ENCODE measurements at places on chromosomes 13 and 19.
A peak's percentile ranks its signal among the peaks of the same experiment; 100 is the strongest.

- DNase-seq, result no peak
Observed at GRCh38 chr13:67390462-67391086, 160.4 kb upstream of the PCDH9 start.

- DNase-seq, result no peak
Observed at GRCh38 chr19:29265436-29265835, 52.5 kb upstream of the UQCRFS1 start.

GRCh38 chr19:13817018-13817614, 21.9 kb downstream of the ZSWIM4 start:
- peak; percentile 99 for DNase-seq

DNA sequence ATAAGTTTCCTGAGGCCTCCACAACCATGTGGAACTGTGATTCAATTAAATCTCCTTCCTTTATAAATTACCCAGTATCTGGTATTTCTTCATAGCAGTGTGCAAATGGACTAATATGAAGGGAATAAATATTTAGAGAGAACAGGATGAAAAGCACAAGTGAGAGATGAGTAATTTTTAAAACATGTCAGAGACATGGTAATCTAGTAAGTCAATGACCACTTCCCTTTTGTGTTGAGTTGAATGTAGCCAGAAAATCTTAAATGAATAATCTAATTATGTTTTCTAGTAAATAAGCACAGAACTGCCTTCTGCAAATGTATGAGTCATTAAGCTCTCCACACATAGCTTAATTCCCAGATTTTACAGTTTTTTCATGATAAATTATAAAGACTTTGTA, 524.1 kb upstream of the SLITRK5 start:
- DNase-seq, result no peak

DNA sequence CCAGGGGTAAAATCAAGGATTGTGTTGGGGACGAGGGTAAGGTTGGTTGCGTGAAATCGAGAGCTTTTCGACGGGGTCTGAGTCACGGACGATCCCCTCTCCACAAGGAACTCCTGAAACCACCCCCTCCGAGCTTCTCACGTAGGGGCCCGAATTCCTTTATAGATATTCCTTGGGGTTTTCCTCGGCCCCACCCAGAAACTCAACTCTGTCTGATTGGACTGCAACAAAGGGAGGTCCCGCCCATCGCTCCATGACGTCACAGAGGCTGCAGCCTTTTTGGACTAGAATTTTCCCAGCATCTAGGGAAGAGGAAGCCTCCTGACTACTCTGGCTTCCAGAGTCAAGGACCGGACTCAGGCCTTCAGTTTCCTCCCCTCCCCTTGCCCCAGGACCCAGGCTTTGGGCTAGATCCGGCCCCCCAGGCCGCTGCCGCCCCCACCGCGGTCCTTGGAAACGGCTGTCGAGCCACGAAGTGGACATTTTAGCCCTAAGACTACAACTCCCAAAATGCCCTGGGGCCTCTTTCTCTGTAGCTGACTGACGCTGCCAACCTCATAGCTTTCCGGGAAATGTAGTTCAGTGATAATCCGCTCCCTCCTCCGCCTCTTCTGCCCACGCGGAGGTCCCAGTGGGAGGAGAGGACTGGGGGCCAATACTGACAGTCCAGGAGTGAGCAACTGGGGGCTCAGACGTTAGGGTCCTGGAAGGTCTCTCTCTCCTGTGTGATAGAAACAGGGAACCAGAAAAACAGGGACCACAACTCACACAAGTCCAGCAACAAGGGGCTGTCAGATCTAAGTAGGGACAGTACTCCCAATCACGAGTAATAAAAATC, at the start of gene IZUMO1:
TSS of gene IZUMO1 (minus strand) at position 172 of the 838 bp plus-strand sequence. CDS start 1,050 bp downstream, outside the sequence.
- DNase-seq, result no peak

DNA sequence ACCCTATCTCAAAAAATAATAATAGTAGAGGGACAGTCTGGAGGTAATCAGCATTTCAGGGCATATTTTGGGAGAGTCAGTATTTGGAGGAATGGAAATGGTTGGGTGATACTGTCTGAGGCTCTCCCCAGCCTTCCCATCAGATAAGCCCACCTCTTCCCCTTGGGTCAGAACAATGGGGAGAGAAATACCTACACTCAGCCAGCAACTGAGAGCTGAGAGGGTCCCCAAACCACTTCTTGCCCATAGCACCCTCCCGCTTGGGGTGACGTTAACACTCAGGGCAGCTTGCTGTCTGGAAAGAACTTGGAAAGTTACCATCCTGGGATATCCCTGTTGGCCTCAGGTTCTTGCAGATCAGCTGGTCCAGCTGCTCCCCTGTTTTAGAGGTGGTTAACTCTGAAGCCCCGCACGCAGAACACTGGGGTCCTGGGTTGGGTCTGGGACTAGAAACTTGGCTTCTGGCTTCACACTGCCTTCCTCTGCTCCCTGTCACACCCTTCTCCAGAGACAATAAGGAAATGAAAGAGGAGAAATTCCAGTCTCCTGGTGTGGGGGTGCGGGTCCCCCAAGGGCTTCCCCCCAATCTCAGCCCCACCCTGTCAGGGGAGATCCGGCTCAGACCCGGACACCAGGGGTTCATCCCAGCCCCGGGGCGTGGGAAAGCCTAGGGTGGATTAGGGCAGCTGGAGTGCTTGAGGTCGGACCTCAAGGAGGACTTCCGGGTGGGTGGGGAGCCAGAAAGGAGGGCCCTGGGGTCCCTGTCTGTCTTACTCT, 2.5 kb downstream of the FOXA3 start:
- no peak for DNase-seq

GRCh38 chr19:38049105-38049649, 142.2 kb downstream of the SIPA1L3 start:
- DNase-seq, result no peak

DNA sequence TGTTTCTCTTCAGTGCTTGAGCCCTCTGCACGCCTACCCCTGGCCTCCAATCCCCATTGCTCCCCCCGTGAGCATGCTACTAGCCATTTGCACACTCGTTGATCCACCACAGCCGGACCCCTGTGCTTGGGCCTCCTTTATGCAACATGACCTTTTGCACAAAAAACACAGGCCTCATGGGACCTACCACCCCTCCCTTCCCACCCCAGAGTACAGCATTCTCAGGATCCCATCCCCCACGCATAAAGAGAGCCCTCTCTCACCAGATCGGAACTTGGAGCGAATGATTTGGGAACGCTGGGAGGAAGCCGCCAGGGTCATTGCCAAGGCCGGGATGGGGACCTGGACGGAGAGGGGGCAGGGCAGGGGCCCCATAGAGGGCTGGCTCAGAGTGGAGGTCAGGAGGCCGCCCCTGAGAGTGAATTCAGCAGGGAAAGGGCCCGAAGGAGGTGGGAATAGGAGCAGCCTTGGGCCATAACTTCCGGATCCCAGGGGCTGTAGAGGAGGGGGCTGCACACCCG, 754 bp downstream of the MAMSTR start:
- no peak for DNase-seq

DNA sequence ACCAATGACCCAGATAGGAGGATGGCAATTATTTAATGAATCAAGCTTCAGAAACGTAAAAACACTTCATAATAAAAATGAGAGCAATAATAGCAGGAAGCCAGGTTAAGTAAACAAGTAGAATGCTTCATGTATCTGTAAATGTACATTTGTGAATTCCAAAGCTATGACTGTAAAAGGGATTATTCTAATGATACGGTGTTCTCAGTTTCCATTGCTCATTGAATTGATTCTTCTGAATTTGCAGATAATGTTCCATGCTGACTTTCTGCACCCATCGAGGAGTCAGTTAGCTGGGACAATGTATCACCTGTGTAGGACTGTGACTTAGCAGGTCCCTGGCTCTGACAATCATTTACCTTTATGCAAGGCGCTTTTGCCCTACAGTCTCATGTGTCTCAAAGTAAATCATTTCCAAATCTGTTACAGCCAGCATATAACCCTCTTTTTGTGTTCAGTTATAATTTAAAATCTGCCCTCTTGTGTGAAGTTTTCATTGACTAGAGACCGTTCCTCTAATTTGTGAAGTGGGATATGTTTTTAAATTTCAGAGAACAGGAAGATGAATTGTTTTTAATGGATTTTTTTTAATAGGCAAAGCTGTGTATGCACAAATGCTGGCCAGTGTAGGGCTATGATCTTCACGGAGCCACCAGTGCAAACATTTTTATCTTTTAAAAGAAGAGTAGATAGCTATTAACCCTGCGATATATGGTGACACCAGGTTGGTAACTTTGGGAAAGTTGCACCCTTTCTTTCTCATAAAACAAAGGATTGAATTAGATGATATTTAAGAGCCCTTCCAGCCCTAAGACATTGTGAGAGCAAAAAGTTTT, 267.1 kb downstream of the KLF5 start:
- DNase-seq, result no peak

- no peak for DNase-seq
Observed at GRCh38 chr19:6519289-6519688, 11.5 kb upstream of the TNFSF9 start.

DNA sequence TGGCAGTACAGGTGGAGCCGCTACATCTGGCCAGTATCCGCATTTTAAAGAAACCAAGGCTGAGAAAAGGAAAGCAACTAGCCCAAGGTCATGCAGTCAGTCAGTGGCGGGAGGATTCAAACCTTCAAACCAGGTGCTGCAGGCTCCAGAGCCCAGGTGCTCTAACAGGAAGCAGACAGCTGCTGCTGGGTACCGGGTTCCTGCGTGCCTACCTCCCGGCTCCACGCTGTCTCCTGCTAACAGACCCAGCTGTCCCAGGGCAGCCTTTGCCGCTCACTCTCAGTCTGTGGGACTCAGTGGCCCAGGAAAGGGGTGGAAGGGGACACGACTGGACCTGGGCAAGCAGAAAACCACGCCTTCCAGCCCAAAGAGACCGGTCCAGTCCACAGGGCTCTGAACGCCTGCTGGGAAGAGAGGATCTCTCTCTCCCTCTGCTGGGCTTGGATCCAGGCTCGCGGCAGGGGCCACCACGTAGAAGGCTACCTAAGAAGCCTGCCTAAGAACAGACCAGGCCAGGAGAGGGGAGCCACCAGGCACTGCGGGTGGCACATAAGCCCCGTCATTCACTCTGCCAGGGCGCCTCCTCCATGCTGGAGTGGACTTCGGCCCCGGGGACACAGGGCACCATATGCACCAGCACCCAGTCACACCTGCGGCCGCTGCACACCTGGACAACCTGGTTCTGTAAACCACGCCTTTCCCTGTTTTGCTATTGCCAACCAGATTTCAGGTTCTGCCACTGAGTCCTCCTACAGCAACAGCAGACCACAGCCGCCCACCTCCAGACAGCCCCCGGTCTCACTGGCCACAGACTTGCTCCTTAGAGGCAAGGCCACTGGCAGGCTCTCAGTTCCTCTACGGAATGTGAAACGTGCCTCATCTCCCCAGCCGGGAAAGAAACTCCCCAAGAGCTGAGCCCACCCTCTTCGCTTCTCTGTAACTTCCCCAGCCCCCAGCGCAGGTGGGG, 4.6 kb downstream of the DAPK3 start:
- DNase-seq, result no peak

DNA sequence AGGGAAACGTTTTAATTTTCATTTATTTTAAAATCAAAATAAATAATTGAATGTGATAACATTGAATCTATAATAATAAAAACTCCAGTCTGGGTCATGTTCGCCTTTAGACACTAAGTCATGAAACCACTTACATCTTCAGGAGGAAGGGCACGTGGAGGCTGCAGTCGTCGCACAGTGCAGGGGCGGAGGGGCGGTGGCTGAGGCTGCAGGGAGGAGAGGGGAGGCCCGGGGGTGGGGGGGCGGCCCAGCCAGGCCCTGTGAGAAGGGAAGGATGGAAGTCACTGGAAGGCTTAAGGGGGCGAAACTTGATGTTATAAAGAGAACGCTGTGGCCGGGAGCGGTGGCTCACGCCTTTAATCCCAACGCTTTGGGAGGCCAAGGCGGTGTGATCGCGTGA, 14.9 kb upstream of the LATS2 start:
- DNase-seq, result no peak

DNA sequence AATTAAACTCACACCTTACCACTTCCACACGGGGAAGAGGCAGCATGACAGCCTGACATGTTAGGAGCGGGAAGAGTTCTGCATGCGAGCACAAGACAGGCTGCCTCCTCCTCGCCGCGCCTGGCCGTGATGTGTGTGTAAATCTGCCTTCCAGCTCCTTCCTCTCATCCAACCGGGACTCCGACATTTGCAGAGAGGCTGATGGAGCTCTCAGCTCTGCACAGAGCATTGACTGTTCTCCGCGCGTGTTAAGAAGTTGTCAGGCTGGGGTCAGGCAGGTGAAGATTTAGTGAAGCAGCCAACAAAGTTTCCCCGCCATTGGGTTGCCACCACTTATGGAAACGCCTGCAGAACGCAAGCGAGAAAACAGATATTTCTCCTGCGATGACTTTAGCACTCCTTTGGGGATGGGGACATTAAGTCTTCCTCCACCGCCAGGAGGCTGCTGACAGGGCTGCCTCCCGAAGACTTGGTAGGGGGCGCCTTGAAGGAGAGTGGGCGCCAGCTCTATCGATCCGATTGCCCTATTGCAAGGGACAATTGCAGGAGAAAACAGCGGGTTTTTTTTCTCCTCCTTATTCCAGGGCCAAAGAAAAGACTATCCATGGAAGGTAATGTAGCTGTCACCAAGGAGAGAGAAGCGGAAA, 213.9 kb upstream of the TSHZ3 start:
- DNase-seq, result no peak

GRCh38 chr13:48175185-48175584, 57.8 kb upstream of the ITM2B start:
- no peak for DNase-seq

GRCh38 chr19:38132781-38133180, 91.2 kb downstream of the DPF1 start:
- DNase-seq, result no peak

- DNase-seq, result no peak
Observed at GRCh38 chr13:54627646-54628372, 1599.2 kb downstream of the OLFM4 start.

- no peak for DNase-seq
Observed at GRCh38 chr13:93882086-93882651, 597.3 kb downstream of the DCT start.

DNA sequence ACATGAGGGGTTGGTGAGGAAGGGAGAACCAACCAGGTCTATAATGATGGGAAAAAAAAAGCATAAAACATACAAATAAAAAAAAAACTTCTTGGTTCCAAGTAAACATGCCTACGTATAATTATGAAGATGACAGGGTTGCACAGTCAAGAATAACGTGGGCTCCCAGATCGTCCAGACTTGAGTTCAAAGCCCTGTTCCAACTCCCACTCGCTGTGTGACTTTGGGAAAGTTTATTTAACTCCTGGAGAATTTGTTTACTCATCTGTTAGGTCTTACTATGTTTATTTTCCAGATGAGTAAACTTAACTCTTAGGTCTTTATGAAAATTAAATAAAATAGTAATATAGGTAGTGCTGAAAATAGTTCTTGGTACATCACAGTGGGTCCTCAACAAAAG, 13.8 kb downstream of the STARD13 start:
- no peak for DNase-seq

GRCh38 chr13:51501592-51502152, 48.8 kb upstream of the INTS6 start:
- DNase-seq, result no peak

GRCh38 chr13:75621147-75621546, 15.0 kb upstream of the LMO7 start:
- no peak for DNase-seq

GRCh38 chr13:100434010-100434763, 154.4 kb downstream of the GGACT start:
- DNase-seq, result no peak

- DNase-seq, result no peak
Observed at GRCh38 chr13:95710313-95710712, 33.4 kb downstream of the DNAJC3 start.

All from iPS DF 6.9 (cell line).